ENCODE measurements at places on chromosomes 6 and 20. TPM values are rescaled to one million over a fixed set of nuclear protein-coding genes. Genes with fewer than 3 reads are reported as not detected.

TFAP2D gene
- 0.16 TPM for polyA plus RNA-seq

DNA sequence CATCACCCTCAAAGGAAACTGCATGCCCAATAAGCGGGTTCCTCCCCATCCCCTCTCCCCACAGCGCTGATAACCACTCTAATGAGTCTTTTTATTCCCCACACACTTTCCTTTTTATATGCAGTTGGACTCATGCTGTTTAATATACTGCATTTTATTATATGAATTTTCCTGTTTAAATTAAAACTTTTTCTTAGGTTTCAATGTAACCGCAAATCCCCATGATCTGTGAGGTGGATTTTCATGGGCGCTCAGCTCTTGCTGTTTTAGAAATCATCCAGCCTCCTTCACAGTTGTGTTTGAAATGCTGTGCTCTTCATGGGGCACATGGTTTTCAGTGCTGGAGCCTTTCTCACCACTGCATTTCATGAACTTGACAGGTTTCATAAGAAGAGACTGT is 165.1 kb upstream of the LAMP5 start:
- DNase-seq: no peak

ABCC10 gene
- 28.2 TPM for polyA plus RNA-seq

GRCh38 chr6:104477569-104477968 is 382.1 kb downstream of the HACE1 start:
- no peak for DNase-seq

- no peak for DNase-seq
Observed at GRCh38 chr6:163830641-163831040, 416.1 kb downstream of the QKI start.

DNA sequence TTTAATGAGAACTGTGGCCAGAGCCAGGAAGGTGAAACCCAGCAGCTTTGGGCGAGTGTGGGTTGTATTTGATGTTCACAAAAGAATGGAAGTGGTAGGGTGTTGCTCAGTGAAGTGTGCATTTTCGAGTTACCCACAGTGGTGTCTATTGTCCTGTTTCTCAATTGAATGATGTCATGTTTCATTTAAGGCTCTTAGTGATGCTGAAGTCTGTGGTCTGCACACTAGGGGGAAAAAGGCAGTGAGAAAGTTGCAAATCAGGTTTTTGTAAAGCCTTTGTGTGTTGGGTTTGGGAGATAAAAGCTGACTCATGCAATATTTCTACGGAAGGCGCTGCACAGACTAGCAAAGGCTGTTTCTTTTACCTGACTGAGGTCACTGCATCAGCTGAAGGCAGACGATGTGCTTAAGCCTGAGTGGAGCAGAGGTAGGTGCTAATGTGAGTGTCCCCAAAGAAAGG is 121.1 kb downstream of the PLEKHG1 start:
- no peak for DNase-seq

DNA sequence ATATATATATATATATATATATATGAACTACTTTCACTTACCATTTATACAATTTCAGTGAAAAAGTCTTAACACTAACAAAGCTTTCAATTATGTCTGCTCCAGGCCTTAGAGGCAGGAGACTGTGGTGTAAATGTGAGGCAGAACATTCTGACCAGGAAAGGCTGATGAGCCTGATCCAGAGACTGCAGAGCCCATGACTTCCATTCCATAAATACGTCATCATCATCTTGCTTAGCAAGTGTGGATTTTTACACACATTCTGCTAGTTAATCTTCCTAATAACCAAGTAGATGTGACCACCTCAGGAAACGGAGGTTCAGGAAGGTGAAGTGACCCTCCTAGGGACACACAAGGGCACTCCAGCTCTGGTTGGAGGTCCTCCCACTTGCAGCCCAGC is 14.9 kb downstream of the TRERF1 start:
- DNase-seq: no peak

TPMT gene
- polyA plus RNA-seq: 14.9 TPM

KCNS1 gene
- polyA plus RNA-seq: not detected

VNN1 gene
- not detected for polyA plus RNA-seq

KCNQ2 gene
- polyA plus RNA-seq: not detected

GRCh38 chr6:70059039-70059719 is 192.8 kb downstream of the COL19A1 start:
- DNase-seq: no peak

- DNase-seq: no peak
Observed at GRCh38 chr20:36344517-36345132, 38.5 kb downstream of the DLGAP4 start.

GRCh38 chr6:146026873-146027272 is 2.0 kb upstream of the GRM1 start:
- DNase-seq: no peak

DNA sequence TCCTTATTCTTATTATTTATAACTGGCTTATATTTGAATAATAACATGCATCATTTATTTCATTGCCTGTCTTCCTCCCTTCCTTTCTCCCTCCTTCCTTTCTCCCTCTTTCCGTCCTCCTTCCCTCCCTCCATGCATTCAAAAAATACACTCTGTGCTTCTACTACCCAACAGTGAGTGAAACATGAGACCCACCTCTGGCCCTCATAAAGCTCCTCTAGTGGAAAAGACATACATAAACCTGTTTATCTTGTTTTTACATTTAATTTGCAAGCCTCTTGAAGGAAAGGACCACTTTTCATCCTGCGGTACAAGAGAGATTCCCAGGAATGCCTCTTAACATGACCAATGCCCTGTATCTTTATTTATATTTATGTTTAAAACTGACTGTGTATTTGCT is 21.8 kb upstream of the ISM1 start:
- no peak for DNase-seq

DNA sequence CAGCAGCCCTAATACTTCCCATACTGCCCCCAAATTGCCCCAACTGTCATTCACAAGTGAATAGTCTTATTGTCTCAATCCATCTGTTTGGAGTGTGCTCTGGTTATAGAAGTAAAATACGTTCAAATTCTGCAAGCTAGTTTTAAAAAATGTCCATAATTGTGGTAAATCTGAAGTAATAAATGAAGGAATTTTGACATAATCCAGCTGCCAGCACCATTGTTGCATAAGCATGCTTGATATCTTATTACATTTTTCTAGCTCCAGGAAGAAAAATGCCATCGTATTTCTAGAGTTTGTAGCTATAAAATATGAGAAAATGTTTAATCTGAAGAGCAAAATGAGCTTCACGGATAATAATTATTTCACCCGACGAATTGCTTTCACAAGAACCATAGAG is 664.7 kb downstream of the RFPL4B start:
- DNase-seq: no peak

EPPIN gene
- not detected for polyA plus RNA-seq

ZNF76 gene
- 33.6 TPM for polyA plus RNA-seq

DNA sequence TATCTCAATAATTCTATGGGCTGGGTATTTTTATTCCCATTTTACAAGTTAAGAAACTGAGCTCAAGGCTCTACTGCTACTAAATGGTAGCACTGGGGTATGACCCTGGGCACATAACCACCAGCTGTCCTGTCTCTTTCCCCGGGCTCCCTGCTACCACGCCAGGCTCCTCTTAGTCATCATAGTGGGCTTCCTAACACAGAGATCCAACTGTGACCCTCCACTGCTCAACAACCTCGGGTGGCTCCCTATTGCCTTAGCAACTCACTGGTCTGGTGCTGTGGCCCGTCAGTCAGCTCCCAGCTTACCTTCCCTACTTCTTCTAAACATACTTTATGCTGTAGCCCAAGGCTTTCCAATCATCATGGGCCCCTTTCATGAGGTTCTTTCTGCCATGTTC is 4.5 kb downstream of the KIAA1755 start:
- DNase-seq: no peak

TNXB gene
- not detected for polyA plus RNA-seq

DNA sequence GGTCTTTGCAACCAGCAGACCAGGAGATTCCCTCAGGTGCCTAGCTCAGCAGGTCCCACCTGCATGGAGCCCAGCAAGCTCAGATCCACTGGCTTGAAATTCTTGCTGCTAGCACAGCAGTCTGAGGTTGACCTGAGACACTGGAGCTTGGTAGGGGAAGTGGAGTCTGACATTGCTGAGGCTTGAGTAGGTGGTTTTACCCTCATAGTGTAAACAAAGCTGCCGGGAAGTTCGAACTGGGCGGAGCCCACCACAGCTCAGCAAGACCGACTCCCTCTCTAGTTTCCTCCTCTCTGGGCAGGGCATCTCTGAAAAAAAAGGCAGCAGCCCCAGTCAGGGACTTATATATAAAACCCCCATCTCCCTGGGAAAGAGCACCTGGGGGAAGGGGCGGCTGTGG is 34.3 kb downstream of the PRSS35 start:
- DNase-seq: no peak

DNA sequence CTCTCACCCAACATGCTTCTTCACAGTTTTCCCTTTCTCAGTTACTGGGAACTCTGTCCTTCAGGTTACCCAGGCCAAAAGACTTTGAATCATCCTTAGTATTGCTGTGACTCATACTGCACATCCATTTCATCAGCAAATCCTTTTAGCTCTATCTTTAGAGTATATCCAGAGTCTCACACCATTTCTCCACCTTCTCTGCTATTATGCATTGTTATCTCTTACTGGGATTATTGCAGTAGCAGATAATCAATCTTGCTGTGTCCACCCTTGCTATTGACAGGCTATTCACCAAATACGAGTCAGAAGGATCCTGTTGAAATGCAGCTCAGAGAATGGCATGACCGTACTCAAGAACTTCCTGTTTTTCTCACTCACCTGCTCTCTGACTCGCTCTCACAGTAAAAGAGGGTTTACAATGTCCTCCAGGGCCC is 57.3 kb downstream of the BCKDHB start:
- DNase-seq: no peak

TFAP2B gene
- not detected for polyA plus RNA-seq

POM121L2 gene
- polyA plus RNA-seq: not detected

CDK5RAP1 gene
- 33.5 TPM for polyA plus RNA-seq

ADRM1 gene
- 101 TPM for polyA plus RNA-seq

- no peak for DNase-seq
Observed at GRCh38 chr6:90251295-90251992, 45.2 kb downstream of the BACH2 start.

DNA sequence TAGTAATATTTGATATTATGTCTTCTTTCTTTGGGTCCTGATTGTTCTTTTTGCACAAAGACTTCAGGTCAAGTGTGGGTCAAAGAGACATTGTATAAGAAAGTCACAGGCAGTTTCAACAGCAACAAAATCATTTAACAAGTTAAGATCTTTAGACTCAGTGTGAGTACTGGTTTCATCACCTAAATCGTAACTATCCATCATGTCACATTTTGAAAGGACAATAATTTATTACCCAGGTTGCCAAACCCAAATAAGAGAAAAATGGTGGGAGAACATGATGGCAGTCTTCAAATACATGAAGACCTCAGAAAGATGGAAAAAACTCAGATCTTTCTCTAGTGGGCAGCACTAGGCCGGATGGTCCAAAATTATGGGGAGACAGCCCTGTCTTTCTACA is 55.5 kb upstream of the BCLAF1 start:
- DNase-seq: no peak

ZNF292 gene
- polyA plus RNA-seq: 37.9 TPM

DNA sequence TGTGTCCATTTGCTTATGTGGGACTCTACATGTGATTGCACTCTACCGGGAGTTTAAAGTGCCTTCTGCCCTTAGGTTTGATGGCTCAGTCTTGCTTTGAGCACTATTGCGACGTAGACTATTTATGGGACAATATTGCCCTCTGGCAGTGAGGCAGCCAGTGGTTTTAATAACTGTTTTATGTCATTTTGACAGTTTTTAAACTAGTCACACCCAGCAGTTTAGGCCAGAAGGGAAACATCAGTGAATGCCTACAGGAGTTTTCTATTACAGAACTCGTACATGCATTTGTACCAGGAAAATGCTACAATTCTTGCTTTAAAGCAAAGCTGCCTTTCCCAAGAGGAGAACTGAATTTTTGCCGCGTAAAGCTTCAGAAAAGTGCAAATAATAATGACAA is 813.7 kb downstream of the KIF16B start:
- no peak for DNase-seq

DNA sequence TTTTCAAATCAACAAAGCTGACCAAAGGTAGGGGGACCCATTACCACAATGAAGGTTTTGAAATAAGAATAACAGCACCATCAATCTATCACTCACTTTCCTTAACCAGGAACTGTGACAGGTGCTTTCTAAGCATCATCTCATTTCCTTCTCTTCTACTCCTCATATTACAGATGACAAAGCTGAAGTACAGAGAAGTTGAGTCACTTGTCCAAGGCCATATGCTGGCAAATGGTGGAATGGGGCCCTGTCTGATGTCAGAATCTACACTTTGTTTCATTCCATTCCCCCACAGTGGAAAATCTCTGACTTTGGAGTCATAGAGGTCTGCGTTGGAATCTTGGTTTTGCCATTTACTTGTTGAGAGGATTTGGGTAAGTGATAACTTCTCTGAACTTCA is 222.5 kb upstream of the LRFN2 start:
- DNase-seq: no peak

OR2B6 gene
- not detected for polyA plus RNA-seq

SLC17A2 gene
- not detected for polyA plus RNA-seq

CPNE5 gene
- polyA plus RNA-seq: 0.44 TPM

ADAM33 gene
- polyA plus RNA-seq: not detected

DNA sequence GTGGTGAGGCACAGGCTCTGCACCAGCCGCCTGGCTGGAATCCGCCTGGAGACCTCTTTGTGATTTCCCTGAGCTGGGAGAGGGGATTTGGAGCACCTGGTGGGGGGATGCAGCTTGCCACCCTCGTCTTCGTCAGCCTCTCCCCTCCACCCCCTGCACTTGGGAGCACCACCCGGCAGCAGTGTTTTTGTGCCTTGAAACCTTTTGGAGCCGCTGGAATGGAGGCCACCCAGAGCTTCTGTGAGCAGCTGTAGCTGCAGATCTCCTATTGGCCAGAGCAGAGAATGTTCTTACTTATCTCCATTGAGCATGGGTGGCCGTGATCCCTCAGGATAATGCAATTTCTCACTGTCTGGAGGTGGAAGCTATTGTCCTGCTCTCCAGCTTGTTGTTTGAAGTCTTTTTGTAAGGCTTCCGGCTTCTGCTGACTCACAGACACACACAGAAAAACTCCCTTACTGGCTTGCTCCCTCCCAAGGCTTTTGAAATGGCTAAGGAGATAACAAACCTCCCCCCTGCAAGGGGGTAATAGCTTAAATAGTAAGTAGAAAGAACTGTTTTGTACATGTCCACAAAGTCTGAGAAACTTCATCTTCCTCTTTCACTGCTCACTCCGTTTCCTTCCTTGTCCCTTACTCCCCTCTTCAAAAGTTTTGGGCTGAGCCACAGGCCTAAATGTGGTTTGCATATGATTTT is 271.2 kb downstream of the PRL start:
- peak; percentile 5 for DNase-seq

CDSN gene
- polyA plus RNA-seq: not detected

RFX6 gene
- not detected for polyA plus RNA-seq

GRCh38 chr20:62010551-62011402 is 54.9 kb downstream of the TAF4 start:
- DNase-seq: peak; percentile 56

Measured in CD8-positive, alpha-beta memory T cell (primary cell).